Spinal cord (tissue), 10 donors: ENCODE measurements at places on chromosomes 6 and 20. TPM values are rescaled to one million over a fixed set of nuclear protein-coding genes. Genes with fewer than 3 reads are reported as not detected.

DNA sequence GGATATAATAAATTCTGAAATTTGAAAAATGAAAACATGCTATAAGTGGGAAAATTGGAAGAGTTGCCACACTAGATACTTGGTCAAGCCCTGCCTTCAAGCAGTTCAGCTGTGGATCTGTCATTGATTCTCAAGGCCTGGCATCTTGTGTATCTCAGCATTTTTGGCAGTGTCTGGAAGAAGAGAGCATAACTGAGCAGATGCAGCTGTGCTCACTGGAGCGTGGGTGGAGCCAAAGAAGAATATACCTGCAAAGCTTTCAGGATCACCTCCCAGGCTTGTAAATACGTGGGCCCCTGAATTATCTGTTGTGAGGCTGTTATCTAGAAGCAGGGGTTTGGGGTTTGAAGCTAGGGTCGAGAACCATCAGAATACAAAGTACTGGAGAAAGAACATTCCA, 31.3 kb upstream of the CHD6 start:
- H3K4me3 ChIP-seq: no peak overlapping the region
- H3K27ac ChIP-seq: no peak overlapping the region
- H3K36me3 ChIP-seq: no peaks in the 10 kb centered on the region

DNA sequence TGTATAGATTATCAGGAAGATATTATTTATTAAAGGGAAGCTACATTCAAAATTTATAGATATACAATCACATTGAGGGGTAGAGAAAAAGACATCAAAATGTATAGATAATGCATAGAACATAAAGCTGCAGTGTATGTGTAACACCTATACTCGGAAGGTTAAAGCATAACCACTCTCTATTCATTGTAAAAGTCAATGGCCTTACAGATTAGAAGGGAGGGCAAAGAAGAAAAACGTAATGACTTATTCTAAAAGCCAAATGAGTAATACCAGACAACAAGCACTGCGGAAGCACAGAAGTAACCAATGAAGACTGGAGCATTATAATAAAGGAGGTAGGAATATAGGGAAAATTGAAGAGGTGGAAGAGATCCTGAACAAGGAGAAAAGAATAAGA, 11.3 kb downstream of the HBS1L start:
- DNase-seq: no peak
- H3K27me3 ChIP-seq: no peaks in the 10 kb centered on the region
- H3K36me3 ChIP-seq: peaks cover 4% of the 10 kb centered on the region
- H3K27ac ChIP-seq: no peak overlapping the region
- no peak overlapping the region for H3K4me3 ChIP-seq

GRCh38 chr6:568954-569523, 87.9 kb downstream of the HUS1B start:
- H3K27ac ChIP-seq: no peak overlapping the region
- DNase-seq: no peak
- peaks cover 3% of the 10 kb centered on the region for H3K4me1 ChIP-seq
- H3K27me3 ChIP-seq: no peaks in the 10 kb centered on the region
- H3K36me3 ChIP-seq: peaks cover 26% of the 10 kb centered on the region
- H3K4me3 ChIP-seq: no peak overlapping the region

DNA sequence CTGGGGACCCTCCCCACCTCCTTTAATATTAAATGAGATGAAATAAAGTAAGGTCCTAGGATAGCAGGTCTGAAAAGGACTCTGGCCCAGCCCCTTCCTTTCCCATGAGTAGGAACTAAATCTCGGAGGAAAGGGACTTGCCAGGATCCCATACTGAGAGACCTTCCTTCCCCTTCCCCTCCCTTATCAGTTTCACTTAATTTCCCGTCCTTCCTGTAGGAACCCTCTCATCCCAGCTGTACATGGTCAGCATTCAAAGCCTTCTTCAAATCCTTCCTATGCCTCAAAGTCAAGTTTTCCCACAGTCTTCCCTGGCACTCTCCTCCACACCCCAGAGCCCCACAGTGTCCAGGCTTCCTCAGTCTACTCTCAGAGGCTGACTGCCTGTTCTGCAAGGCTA, 71.3 kb upstream of the MYL9 start:
- no peak overlapping the region for H3K27ac ChIP-seq
- no peaks in the 10 kb centered on the region for H3K27me3 ChIP-seq
- peaks cover 16% of the 10 kb centered on the region for H3K36me3 ChIP-seq
- H3K4me1 ChIP-seq: peaks cover 75% of the 10 kb centered on the region
- H3K4me3 ChIP-seq: no peak overlapping the region

DNA sequence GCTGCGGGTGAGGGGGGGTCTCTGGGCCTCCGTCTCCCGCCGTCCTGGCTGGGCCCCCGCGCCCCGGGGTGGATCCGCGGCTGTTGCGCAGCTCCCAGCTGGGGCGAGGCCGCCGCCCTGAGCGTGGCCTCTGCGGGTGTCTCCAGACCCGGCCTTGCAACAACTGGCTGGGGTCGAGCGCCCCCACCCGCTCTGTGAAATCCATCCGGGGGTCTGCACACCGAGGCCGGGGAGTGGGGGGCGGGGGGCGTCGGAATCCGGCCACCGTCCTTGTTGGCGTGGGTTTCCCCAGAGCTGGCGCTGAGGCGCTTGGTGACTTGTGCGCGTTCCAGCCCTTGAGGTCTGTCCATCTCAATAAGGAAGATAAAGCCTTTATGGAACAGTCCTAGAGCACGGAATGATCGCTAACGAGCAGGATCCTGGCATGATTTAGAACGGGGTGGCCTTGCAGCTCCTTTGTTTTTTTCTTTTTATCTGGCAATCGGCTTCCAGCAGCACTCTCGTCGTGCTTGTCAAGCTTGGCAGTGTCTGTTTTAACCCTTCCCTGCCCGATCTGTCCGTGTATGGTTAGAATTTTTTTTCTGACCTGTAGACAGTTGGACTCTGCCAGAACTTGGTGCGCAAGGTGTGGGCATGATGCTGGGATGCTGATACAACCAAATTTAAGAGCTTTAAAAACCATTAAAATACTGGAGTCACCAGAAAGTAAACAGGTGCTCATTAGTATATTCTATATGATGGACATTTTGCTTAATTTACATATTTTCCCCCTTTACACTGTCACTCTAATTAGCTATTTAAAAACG, 675 bp downstream of the DSTN start:
- peak overlapping the region; percentile 92 for H3K27ac ChIP-seq
- H3K36me3 ChIP-seq: no peaks in the 10 kb centered on the region
- H3K27me3 ChIP-seq: no peaks in the 10 kb centered on the region
- peaks cover 5% of the 10 kb centered on the region for H3K4me1 ChIP-seq

The CLIC5 gene
- 2.7 TPM for total RNA-seq

The TREML4 gene
- not detected for total RNA-seq

DNA sequence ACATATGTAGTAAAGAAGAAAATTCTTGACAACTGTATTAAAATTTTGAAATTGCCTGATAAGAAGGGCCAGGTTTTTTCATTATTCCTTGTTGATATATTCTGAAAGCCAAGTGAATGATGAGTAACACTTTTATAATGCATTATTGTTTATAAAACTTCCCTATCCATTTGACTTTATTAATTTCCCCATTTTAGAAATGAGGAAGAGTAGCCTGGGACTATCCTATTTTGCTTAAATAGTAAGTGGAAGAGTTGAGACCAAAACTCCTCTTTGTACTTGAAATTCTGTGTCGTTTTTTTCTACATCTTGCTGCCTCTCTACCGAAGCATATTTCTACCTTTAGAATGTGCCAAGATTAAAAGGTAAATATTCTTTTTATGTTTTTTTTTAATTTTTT, 39.7 kb downstream of the TRMT11 start:
- H3K36me3 ChIP-seq: peaks cover 9% of the 10 kb centered on the region
- H3K27ac ChIP-seq: no peak overlapping the region
- DNase-seq: no peak
- H3K27me3 ChIP-seq: no peaks in the 10 kb centered on the region

DNA sequence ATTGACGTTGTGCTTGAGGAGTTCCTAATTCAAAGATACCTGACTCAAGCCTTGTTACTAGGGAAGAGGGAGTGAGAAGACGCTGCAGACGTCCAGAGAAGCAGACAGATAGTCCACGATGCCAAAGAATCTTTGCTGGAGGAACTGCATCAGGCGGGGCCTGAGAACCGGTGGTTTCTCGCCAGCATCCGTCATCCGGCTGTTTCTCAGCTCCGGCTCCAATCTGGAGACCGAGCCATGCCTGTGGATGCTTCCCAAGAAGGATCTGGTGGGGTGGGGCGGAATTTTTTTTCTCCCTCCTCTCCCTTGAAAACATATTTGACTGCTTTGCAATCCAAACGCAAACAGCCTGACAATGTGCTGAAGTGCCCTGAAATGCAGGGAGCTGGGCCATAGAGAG, 125.8 kb upstream of the SRSF6 start:
- no peak overlapping the region for H3K27ac ChIP-seq
- H3K4me1 ChIP-seq: no peaks in the 10 kb centered on the region
- H3K36me3 ChIP-seq: no peaks in the 10 kb centered on the region
- DNase-seq: no peak
- H3K27me3 ChIP-seq: no peaks in the 10 kb centered on the region

The TGM6 gene
- total RNA-seq: not detected

DNA sequence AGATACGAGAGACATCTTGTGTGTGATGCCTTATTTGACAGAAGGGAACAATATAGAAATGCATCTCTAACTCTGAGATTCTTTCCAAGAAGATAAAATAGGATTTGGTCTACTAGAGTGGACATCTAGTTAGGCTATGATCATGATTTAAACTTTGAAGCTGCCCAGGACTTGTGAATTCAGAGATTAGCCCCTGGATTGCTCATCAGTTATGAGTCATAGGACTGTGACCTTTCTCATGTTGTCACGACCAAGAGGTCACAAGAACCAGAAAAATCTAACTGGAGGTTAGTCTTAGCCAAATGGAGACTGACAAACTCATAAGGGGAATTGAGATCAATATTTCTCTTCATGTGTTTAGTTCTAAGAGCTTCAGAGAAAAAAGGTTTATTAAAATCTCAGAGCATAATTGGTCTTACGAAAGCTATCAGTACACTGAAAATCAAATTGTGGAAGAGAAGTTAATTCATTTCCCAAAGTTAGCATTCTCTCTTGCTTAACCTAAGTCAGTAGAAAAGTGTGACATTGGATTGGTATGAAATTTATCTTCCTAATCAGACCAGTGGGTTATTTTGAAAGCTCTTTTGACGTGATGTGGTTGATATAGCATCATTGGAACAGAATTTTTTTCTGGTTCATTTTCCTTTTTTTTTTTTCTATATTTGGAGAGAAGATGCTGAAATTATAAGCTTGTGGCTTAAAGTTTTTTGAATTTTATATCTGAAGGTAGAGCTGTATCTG, 245.7 kb downstream of the RNF144B start:
- DNase-seq: no peak
- no peaks in the 10 kb centered on the region for H3K27me3 ChIP-seq
- no peaks in the 10 kb centered on the region for H3K4me1 ChIP-seq
- no peak overlapping the region for H3K27ac ChIP-seq
- no peak overlapping the region for H3K4me3 ChIP-seq

- no peaks in the 10 kb centered on the region for H3K36me3 ChIP-seq
- DNase-seq: no peak
- no peak overlapping the region for H3K4me3 ChIP-seq
- H3K27me3 ChIP-seq: no peaks in the 10 kb centered on the region
Measured at GRCh38 chr6:25418454-25419052, 139.4 kb downstream of the CARMIL1 start.

- DNase-seq: no peak
- no peak overlapping the region for H3K4me3 ChIP-seq
- H3K4me1 ChIP-seq: no peaks in the 10 kb centered on the region
- H3K27me3 ChIP-seq: no peaks in the 10 kb centered on the region
Measured at GRCh38 chr20:43571771-43572170, 12.9 kb downstream of the SGK2 start.

The HLA-DQB1 gene
- total RNA-seq: 6.9 TPM

The SLC22A1 gene
- total RNA-seq: 0.59 TPM

The SERINC3 gene
- total RNA-seq: 54.9 TPM

DNA sequence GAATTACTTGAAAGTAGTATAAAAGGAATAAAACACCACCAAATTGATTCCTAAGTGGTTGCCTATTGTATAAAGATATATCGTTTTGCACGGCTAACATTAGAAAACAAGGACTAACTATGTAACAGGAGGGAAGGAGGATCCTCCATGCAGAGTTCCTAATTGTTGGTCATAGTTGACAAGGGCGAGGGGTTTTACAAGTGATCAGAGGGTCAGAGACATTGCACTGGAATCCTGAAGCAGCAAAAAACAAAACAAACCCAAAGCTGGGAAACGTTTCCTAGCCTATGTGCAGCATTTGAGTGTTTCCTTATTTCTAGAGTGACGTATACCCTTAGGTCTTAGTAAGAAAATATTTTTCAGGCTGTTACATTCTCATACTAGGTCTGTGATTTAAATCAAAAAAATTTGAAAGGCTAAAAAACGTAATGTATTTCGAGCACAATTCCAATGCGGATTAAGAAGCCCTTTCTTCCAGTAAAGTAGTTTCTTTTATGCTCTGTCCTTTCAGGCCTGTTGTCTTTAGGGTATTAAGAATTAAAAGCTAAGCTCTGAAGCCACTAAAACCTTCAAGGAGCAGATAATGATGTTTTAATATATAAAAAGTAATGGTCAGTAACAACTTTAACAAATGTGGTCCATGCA, 373.8 kb upstream of the MMS22L start:
- H3K27ac ChIP-seq: no peak overlapping the region
- no peak overlapping the region for H3K4me3 ChIP-seq
- H3K36me3 ChIP-seq: no peaks in the 10 kb centered on the region
- DNase-seq: no peak
- no peaks in the 10 kb centered on the region for H3K4me1 ChIP-seq

The CCN2 gene
- 38.3 TPM for total RNA-seq

The CDSN gene
- not detected for total RNA-seq

GRCh38 chr20:63519668-63520503, 679 bp upstream of the PPDPF start:
- no peak for DNase-seq
- H3K27me3 ChIP-seq: no peaks in the 10 kb centered on the region
- H3K36me3 ChIP-seq: peaks cover 48% of the 10 kb centered on the region
- H3K4me1 ChIP-seq: peaks cover 44% of the 10 kb centered on the region

GRCh38 chr6:19655744-19656143, 181.4 kb upstream of the ID4 start:
- no peak overlapping the region for H3K4me3 ChIP-seq
- DNase-seq: no peak
- H3K27ac ChIP-seq: no peak overlapping the region
- H3K36me3 ChIP-seq: no peaks in the 10 kb centered on the region

- DNase-seq: no peak
- H3K27ac ChIP-seq: no peak overlapping the region
- no peaks in the 10 kb centered on the region for H3K36me3 ChIP-seq
- H3K4me3 ChIP-seq: no peak overlapping the region
- no peaks in the 10 kb centered on the region for H3K27me3 ChIP-seq
- no peaks in the 10 kb centered on the region for H3K4me1 ChIP-seq
Measured at GRCh38 chr6:2940010-2940850, 31.1 kb downstream of the SERPINB6 start.

GRCh38 chr20:16240355-16240754, 332.9 kb downstream of the KIF16B start:
- DNase-seq: no peak
- H3K27me3 ChIP-seq: no peaks in the 10 kb centered on the region
- no peak overlapping the region for H3K4me3 ChIP-seq
- no peaks in the 10 kb centered on the region for H3K4me1 ChIP-seq
- no peaks in the 10 kb centered on the region for H3K36me3 ChIP-seq

The CARMIL1 gene
- 38.5 TPM for total RNA-seq

The FOXA2 gene
- 0.83 TPM for total RNA-seq
